ELR (cell line): ENCODE measurements at places on chromosomes 16 and 17.

- DNase-seq, result no peak
Observed at GRCh38 chr17:33377837-33378595, 84.9 kb upstream of the ASIC2 start.

GRCh38 chr17:970364-970763 is 9.2 kb downstream of the NXN start:
- DNase-seq, result no peak

- DNase-seq, result peak; percentile 93
Observed at GRCh38 chr16:75319513-75320411, 68.3 kb upstream of the BCAR1 start.

GRCh38 chr16:1982013-1982433 is 754 bp upstream of the NOXO1 start:
- no peak for DNase-seq

- DNase-seq, result peak; percentile 31
Observed at GRCh38 chr16:67264277-67264676, 15.1 kb upstream of the PLEKHG4 start.

DNA sequence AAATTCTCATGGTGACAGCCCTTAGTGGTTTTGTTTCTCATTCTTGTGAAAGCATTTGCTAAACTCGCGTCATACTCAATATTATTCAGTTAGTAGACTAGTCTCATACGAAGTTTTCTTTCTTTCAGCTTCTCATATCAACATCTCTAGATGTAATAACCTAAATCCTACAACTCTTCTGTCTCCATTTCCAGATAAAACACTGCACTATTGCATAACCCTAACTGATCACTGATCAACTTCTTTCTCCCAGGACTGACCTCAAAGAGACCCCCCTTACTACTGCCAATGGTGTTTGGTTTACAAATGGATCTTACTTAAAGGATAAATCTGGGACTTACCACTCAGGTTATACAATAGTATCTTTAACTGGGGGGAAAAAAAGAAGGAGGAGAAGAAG is 36.3 kb upstream of the TEKT1 start:
- no peak for DNase-seq

- no peak for DNase-seq
Observed at GRCh38 chr17:48800626-48801217, 16.3 kb downstream of the TTLL6 start.

DNA sequence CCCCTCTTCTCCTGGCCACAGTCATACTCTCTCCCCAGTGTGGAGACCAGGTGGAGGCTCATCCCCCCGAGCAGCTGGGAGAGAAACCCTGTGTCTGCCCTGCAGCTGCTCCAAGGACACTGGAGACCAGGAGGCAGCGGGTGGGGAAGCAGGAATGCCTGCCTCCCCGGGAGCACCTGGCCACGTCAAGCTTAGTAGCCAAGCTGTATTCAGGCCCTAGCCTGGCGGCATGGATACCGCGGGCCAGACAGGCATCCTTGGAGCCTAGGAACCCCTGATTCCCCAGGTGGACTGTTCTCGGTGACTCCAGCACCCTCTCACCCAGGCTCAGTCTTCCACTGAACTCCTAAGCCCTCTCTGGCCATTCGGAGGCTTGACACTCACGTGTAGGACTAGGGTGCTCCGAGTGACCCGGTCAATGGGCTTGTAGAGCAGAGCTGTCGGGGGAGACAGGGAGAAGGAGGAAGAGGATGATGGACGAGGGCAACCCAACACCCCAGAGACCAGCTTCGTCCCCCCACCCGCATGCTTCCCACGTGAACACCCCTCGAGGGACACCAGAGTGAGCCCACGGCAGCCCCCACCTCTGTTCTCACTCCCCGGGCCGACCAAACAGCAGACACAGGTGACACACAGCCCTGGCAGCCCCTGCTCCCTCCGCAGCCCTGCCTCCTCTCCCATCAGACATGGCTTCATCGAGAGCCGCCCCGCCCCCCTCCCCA is 76.5 kb downstream of the TIMM22 start:
- no peak for DNase-seq

- no peak for DNase-seq
Observed at GRCh38 chr17:33639103-33639880, 346.2 kb upstream of the ASIC2 start.

- no peak for DNase-seq
Observed at GRCh38 chr16:26710450-26710849, 356.3 kb upstream of the C16orf82 start.

- DNase-seq, result no peak
Observed at GRCh38 chr17:4005296-4006164, 41.3 kb upstream of the ATP2A3 start.

DNA sequence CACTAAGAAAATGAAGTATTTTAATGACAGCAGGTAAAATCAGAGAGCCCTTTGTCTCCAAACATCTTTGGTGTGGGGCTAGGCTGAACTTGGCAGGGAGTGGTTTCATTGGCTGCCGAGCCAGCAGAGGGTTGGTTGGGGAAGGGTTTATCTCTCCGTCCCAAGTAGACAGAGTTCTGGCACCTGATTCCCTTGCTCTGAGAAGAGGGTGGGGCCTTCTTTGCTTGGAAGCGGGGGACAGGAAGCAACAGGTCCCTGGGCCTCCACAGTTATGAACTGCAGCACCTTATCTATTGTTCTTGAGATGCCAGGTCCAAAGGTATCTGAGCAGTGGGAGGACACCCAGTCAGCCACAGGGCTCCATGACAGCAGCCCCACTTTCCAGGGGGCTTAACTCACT is 12.3 kb upstream of the CDH1 start:
- DNase-seq, result no peak

- DNase-seq, result no peak
Observed at GRCh38 chr17:1224330-1224729, 44.5 kb upstream of the ABR start.

DNA sequence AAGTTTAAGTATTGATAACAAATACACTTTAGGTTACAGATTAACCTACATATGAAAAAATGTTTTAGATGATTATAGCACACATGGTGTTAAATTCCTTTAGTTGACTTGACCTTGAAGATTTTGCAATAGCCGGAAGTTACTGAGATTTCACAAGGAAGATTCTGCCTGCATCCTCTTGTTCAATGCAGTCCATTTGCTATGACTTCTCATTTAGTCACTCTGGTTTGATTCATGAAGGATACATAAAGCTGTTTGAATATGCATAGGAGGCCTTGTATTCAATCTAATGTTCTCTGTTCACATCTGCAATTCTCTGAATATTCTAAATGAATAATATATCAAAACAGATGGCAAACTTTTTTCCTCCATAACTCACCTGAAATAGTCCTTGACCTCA is 870.2 kb upstream of the GOT2 start:
- peak; percentile 89 for DNase-seq

DNA sequence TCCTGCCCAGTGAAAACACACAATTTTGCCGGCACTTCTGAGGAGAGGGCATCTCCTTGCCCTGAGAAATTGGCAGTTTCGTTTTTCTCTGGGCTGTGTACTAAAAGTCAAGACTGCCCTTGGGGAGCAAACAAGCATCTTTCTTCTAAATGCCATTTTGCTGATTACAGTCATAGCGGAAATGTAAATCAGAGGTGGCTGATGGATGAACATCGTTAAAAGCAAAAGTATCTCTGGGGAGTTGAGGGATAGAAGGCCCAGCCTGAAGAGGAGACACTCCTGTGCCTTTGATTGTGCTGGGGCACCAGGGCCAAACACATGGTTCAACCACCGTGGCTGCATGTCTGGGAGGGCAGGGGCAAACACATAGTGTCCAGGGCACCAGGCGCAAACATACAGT is 49.8 kb downstream of the ABCC12 start:
- DNase-seq, result no peak

DNA sequence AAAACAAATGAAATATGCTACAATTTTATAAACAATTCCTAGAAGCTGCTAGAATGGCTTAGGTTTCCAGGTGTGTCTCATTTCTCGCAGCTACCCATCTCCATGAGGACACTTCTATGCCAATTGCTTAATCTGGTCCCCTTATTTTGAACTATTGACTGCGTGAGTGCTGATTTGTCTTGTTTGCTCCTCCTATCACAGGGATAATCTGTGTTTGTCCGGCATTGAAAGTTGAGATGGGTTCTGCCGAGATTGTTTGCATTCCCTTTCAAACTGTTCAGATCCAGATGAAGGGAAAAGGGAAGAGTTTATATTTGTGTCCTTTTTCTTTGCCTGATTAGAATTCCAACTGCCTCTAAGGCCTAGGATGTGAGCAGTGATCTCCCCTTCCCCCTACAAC is 21.7 kb upstream of the COX10 start:
- no peak for DNase-seq

DNA sequence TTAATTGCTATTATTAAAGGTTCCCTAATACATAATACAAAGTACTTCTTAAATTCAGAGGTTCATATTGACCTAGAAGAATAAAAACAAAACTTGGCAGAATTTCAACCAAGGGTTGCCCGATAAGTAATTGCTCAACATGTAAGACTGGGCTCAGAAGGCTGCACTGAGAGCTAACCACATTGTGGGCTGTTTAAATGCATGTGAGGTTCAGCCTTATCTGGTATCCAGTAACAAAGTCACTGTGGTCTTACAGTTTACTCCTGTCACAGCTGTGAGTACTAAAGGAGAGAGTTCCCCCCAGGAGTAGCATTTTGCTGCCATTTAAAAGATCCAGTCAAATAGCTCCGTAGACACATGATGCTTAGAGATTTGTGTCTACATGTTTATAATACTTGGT is 1.6 kb upstream of the DHRS11 start:
- no peak for DNase-seq

DNA sequence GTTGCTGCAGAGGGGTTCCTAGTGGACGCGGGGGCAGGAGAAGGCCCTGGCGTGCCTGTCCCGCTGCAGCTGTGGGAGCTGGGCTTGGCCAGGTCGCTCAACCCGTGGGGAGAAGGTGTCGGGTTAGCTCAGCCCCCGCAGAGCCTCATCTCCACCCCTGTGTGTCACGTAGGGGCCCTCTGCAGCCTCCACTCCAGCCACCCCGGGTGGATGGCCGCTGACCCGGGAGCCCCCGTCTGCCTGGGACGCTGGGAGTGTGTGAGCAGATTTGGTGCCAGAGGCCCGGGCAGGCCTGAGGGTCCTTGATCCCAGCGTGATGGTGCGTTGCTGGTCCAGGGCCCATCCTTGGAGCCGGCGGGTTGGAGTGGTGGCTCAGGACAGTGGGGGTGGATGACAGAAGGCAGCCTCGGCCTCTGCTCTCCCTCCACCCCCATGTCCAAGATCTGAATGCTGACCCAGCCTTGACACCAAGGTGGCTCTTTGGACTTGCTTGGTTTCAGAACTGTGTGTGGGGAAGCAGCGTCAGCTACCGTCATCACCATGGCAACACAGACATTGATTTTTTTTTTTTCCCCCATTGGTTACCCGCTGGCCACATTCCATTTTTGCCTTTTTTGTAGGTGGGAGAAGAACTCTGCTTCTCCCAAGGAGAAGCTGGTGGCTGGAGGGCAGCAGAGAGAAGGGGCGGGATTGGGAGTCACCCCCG is 35.7 kb downstream of the BAIAP2 start:
- no peak for DNase-seq

GRCh38 chr16:89138843-89139520 is 32.6 kb upstream of the CDH15 start:
- DNase-seq, result no peak

GRCh38 chr17:82737967-82738877 is 2.8 kb downstream of the FN3K start:
- DNase-seq, result no peak

- no peak for DNase-seq
Observed at GRCh38 chr17:15090533-15090932, 174.6 kb downstream of the PMP22 start.

DNA sequence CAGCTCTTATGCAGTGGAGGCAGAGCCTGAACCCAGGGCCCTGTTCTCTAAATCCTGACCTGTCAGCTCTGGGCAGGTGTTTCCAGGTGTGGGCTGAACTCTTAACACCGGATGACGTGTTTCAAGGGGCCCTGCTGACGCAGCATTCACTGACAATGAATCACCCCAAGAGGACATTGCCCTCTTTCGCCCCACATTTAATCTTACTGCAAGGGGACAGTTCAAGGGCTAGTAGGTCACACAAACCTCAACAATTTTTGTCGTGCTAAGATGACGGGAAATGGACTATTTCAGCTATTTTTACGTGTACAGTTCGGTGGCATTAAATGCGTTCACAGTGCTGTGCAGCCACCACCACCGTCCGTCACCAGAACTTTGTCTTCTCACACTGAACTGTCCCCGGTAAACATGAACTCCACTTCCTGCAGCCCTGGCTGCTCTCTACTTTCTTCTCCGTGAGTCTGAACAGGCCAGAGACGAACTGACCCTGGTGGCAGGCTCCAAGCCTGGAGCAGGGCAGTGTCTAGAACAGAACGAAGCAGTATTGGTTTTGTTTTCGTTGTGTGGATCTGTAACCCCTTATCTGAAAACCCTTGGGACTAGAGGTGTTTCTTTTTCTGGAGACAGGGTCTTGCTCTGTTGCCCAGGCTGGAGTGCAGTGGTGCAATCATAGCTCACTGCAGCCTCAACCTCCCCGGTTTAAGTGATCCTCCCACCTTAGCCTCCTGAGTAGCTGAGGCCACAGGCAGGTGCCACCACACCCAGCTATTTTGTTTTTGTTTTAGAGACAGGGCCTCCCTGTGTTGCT is 88.4 kb upstream of the CIBAR2 start:
- no peak for DNase-seq

GRCh38 chr17:80671825-80672110 is 127.1 kb downstream of the RPTOR start:
- DNase-seq, result no peak

DNA sequence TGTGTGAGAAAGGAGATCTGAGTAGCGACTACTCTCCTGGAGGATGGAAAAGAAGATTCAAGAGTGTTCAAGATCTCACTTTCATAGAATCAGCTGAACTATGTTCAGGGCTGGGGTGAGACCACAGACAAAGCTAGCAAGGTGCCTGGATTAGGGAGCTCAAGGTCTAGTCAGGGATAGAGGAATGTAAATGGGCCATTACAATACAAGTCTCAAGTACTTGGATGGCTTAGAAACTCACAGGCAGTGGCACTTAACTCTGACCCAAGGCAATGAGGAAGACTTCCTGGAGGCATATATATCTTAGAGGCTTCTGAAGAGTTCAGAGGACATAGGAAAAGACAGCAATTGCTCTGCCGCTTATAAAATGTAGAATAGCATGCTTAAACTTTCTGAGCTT is 184.9 kb upstream of the CDH11 start:
- DNase-seq, result no peak

- DNase-seq, result peak; percentile 67
Observed at GRCh38 chr16:46607529-46607928, 13.7 kb downstream of the SHCBP1 start.

GRCh38 chr16:51393381-51394005 is 242.4 kb upstream of the SALL1 start:
- peak; percentile 40 for DNase-seq

GRCh38 chr17:77808686-77809425 is 149.6 kb upstream of the TNRC6C start:
- DNase-seq, result no peak

DNA sequence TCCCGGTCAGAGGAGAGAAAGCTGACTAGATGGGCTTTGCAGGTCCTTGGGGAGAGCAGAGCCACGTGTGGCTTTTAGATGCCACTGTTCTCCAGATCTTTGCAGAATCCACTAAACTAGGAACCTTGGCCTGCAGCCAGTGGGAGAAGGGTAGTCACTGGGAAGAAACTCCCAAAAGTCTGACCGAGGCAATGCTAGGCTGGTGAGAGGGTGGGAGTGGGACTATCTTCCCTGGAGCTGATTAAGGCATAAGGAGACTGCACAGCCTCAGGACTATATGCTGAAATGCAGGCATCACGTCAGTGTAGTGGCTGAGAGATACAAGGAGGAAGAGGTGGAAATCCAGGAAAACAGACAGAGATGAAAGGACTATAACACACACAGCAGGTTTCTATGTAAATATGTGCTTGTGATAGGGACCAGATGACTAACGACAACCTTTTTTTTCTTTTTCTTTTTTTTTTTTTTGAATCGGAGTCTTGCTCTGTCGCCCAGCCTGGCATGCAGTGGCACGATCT is 2.2 kb upstream of the GSDMA start:
- DNase-seq, result no peak
